Upper lobe of right lung (tissue), 1 donor: ENCODE measurements at places on chromosomes 1 and 21.

GRCh38 chr1:103111926-103112325 is 3.6 kb upstream of the COL11A1 start:
- DNase-seq = no peak

- no peak for DNase-seq
These were observed 100.3 kb downstream of the RNF220 start for GRCh38 chr1:44505210-44505993.

DNA sequence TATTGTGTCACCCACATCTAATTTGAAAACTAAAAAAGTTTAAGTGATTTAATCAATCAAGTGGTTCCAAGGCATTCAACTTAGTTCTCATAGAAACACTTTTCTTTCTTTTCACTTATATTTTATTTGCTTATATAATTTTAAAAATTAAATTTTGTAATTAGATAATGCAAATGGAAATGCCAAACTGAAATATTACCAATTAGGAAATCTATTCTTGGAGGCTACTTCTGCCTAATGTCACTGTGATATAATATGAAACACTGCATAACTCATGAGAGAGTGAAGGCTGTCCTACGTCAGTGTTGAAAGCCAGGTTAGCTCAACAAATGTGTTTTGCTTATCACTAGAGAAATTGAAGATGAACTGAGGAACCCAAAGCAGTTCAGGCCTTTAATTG is 18.3 kb upstream of the SHCBP1L start:
- no peak for DNase-seq

GRCh38 chr1:211892577-211892976 is 62.0 kb upstream of the LPGAT1 start:
- no peak for DNase-seq

GRCh38 chr1:53141487-53142055 is 867 bp downstream of the SLC1A7 start:
- no peak for DNase-seq

DNA sequence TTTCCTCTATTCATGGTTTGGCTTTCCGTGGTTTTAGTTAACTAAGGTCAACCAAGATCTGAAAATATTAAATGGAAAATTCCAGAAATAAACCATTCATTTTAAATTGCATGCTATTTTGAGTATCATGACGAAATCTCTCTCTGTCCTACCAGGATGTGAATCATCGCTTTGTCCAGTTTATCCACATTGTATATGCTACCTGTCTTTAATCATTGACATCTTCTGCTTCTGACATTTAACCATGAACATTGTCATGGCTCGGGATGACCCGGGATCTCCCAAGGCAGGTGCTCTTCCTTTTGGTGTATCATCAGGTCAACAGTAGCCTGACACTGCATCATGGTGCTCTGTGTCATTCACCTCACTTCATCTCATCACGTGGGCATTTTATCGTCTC is 125.5 kb upstream of the HNRNPU start:
- no peak for DNase-seq

DNA sequence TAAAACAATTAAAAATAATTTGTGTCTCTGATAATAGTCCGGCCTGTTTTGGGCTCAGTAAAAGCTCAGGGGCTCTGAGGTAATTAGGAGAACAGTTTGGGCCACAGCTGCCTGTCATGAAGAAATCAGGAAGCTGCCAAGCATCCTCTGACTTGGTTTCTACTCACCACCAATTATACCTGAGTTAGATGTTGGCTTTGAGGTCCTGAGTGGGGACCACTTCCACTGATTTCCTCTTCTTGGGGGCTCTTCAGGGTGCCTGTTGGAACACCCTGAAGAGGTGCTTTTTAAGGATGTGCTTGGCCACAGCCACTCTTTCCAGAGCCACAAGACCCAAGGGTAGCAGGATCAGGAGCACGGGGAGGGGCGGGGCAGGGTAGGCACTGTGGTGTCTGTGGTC is 10.9 kb downstream of the SLC6A17 start:
- no peak for DNase-seq

DNA sequence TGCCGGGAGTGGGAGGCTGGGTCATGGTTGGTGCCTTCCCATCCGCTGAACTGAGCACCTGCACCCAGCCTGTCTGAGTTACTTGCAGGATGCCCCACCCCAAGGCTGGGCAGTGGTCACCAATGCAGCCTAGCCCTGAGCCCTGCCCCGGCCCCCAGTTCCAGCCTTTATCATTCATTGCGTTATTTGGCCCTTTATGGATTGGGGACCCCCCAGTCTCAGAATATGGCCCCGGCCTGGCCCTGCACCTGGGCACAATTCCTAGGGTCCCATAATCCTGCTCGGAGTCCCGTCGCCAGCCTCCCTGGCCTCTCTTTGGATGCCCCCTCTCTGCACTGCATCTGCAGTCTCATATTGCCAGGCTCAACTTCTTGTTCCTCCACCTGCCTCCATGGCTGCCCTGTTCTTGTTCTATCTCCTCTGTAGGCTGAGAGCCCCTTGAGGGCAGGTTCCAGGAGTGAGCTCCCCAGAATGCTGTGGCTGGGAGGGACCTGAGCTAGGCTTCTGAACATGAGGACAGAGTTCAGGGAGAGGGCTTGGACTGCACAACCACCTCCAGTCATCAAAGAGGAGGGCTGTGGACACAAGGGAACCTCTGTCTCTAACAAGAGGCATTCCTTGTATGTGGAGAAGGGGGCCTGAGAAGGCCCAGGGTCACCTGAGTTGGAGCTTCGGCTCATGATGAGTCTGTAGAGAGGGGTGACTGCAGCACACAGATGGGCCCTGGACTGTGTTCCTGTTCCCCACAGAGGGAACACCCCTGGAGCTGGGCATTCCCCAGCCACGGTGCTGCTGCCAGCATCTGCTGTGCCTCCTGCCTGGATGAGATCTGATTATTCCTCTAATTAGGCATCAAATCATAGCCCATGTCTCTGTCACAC is 1.1 kb upstream of the KNCN start:
- no peak for DNase-seq

- no peak for DNase-seq
These were observed 612.2 kb downstream of the SMYD3 start for GRCh38 chr1:245894843-245895242.

DNA sequence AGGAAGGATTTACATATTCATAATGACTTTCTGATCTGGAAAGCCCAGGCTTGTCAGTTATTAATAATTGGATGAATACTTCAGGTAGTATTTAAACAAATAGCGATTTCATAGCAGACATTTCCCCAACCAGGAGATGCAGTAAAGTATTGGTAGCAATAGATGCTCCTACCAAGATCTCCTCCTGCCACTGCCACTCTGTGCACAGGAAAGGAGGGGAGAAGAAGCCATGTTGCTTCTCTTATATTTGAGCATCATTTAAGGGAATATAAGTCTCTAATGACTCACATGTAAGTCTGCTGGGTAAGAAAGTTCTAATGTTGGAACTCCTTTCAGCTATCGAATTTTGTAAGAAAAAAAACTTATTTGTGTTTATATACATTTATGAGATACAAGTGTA is 420 bp upstream of the IFI16 start:
- no peak for DNase-seq

- DNase-seq = no peak
These were observed 379.3 kb upstream of the NCAM2 start for GRCh38 chr21:20618878-20619277.

DNA sequence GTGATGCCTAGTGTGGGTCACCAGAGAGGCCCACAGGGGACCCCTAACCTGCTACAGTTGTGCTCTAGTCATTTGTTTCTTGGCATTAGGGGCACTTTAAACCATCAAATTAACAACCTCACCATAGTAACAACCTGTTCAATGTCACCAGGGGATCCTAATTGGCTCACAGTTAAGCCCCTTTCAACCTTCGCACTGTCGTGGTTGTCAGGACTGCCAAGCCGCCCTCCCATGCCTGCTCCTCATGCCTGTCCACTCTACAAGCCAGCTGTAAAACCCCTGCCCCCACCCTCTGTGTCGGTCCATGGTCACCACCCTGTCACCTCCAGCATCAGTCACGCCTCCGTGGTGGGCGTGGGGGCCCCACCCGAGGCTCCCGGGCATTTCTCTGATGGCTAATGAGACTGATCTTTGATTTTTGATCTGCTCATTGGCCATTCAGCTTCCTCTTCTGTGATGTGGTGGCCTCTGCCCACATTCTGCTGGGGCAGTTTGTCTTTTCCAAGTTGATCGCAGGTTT is 96.6 kb downstream of the WDR4 start:
- no peak for DNase-seq

DNA sequence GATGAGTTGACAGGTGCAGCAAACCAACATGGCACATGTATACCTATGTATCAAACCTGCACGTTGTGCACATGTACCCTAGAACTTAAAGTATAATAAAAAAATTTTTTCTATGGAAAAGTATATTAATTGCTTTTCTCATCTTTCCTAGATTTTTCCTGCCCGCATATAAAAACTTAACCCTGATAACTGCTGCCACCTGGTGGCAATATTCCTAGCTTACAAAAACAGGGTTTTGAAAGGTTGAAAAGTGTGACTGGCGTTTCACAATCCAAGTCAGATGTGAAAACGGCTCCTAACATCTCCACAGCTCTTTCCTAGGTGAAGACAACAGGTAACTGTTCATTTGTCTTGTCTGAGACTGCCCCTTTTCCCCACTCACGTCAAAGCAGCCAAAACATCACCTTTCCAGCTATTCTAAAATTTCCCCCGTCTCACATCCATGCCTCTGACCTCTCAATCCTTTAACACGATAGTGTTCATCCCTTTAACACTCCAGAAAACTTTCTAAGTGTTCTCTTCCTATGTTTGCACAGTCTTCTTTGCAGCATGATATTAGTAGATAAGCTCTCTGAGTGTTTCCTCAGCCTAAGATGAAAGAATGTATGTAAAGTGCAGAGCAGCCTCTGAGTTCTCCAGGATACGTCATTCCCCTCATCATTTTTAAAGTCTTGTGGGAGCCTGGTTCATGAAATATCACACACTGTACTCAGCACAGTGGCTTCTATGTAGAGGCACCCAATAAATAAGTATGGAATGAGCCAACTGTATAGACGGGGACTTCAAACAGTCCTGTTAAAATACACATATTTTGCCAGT is 27.5 kb downstream of the OVGP1 start:
- DNase-seq = no peak

DNA sequence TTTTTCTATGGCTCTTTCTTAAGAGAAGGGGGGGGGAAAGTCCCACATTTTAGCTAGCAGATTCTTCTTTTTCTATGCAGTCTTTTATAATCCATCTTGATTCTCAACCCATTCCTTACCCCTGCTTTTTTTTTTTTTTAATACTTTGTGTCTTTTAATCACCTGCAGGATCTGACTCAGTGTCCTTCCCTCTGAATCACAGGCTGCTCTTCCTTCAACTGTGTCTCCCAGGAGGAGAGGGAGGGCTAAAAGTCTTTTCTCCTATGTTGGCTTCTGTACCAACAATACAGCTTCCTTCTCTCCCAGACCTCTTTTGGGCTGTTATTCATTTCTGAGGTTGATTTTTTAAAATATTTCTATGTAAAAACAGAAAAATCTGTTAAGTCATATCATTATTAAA is 686.2 kb downstream of the ADGRL2 start:
- no peak for DNase-seq

DNA sequence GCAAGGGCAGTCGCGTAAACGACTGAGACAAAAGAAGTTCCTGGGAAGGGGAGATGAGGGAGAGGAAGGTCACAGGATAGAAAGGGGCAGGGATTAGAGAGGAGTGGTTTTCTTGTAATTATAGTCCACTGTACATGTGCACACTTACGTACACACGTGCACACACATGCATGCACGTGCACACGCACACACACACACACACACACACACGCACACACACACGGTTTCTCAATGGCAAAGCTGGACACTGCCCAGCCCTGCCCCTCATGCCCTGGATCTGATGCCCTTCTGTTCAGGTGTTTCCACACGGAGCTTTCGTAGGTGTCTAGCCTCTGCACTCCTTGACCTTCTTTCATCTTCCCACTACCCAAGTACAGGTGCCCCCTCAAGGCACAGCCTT is 3.9 kb downstream of the OR2B11 start:
- no peak for DNase-seq

DNA sequence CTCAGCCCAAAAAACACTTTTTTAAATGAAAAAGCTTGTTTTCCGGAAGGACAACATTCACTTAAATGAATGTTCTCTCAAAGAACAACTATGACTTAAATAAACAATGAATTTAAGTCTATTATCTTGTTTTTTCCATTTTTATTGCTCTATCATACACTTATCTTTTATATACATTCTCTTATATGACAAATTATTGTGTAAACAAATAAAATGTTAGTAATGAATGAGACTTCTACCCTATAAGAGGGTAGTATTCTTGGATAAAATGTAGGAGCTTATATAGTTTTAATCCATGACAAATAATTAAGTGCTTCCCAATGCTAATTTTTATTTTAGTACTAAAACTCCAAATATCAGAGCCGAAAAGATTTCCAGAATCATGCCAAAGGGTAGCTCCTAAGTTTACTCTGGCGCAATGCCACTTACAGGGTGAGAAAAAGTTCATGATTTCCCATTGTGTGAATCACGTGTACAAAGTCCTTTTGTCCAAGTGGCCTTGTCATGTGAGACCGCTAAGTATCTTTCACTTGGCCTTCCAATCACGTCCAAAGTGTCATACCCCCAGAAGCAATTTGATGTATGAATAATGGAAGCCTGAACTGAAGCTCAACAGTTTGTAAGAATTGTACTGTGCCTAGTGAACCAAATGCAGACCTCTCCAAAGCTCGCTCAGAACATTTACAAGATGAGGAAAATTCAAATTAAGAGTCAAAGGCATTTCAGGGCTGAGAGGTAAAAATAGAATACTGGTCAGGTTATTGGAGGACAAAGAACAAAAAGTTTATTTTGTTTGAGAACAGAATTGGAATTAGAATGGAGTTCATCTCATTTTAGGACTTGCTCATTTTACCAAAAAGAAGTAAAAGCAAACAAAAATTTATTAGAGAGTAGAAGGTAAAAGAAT is 56.6 kb upstream of the C1orf21 start:
- DNase-seq = no peak

DNA sequence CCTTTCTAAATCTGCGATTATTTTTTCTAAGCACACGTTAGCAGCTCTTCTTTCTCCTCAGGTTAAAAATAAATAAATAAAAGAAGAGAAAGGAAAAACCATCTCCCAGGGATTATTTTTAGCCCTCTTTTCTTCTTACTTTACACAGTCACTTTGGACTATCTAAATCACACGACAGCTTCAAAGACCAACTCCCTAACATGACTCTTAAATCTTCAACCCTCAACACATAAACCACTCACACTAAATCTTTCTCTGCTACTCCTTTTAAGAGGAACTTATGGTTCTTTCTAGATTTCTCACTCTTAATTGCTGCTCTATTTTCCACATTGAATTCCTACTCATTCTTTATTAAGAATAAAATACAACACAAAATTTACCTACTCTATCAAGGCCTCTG is 1095.0 kb upstream of the B3GALT2 start:
- DNase-seq = no peak
